Coronary artery (tissue), 2 donors: ENCODE measurements at places on chromosomes 11 and 22.

GRCh38 chr22:27867953-27868731 is 50.9 kb downstream of the PITPNB start:
- DNase-seq = no peak

- DNase-seq = no peak
These were observed 240.8 kb downstream of the NELL1 start for GRCh38 chr11:20909995-20910726.

- DNase-seq = no peak
These were observed 24.8 kb downstream of the RNF169 start for GRCh38 chr11:74773476-74773875.

DNA sequence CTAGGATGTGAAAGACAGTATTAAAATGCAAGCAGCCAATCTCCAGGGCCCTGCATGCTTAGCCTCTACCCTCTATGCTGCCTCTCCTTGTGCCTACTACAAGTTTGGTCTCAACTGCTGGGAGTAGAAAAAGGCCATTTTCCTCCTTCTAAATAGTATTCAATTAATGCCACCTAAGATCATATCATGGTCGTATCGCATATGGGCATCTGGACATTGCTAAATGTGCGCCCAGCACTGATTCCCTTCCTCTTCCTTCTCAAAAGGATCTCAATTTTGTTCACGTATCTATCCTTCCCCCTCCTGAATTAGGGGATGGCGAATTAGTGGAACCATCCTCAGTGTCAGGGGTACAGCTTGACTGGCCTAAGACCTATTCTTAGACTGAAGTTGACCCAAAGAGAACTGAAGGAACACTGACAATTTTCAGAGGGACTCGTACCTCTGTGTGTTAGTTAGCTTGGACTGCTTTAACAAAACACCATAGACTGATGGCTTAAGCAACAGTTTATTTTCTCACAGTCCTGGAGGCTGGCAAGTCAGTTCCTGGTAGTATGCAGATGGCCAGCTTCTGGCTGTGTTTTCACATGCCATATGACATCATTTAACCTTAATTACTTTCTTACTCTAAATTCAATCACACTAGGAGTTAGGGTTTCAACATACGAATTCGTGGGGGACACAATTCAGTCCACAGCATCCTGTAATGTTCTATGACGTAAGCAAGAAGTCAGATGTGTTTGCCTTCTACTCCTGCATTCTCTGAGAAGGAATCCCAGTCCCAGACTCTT is 8.5 kb upstream of the NUP50 start:
- DNase-seq = no peak

DNA sequence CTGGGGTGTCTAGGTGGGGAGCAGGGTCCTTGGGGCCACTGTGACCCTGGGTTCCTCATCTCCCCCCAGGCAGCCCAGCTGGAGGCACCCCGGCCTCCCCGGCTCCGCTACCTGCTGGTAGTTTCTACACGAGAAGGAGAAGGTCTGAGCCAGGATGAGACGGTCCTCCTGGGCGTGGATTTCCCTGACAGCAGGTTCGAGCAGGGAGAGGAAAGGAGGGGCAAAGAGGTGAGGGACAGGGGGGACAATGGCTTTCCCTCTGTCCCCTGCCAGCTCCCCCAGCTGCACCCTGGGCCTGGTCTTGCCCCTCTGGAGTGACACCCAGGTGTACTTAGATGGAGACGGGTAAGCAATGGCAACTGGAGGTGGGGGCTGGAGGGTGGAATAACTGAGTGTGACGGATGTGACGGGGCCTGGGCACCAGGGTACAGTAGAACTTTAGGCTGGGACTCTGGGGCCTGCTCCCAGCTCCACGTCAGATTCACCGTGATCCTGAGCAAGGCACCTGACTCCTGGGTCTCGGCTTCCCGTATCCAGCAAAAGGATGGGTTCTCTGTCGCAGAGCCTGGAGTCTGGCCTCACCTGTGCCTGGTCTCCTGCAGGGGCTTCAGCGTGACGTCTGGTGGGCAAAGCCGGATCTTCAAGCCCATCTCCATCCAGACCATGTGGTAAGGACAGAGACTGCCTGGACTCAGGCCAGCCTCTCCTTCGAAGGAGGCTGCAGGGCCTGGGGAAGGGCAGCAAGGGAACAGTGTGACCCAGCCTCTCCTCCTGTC is 3.6 kb downstream of the SSH3 start:
- DNase-seq = peak; percentile 71

- DNase-seq = no peak
These were observed 23.9 kb upstream of the PDGFB start for GRCh38 chr22:39268645-39269044.
